ENCODE measurements at places on chromosomes 1 and 21. TPM values are rescaled to one million over a fixed set of nuclear protein-coding genes. Genes with fewer than 3 reads are reported as not detected.

MASP2 gene
- not detected for total RNA-seq

FAM177B gene
- 0.53 TPM for total RNA-seq

ACBD6 gene
- total RNA-seq: 51.0 TPM

DNA sequence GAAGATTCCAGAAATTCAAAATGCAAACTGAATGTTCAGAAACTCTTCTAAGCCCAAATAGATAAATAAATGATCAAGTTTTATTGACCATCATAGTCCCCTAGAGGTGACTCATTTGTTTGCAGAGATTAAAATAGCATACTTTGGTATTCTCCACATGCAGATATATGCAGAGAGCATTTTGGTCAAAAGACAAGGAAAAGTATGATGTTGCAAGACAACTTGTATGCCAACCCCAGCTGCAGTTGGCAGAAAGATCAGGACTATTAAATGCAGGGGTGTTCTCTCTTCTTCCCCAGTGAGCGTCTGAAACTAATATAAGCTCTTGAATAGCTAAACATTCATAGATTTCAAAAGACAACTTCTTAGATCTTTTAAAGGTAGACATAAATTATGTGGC, 404.9 kb downstream of the LTN1 start:
- no peak for DNase-seq

OR2M3 gene
- not detected for total RNA-seq

DNA sequence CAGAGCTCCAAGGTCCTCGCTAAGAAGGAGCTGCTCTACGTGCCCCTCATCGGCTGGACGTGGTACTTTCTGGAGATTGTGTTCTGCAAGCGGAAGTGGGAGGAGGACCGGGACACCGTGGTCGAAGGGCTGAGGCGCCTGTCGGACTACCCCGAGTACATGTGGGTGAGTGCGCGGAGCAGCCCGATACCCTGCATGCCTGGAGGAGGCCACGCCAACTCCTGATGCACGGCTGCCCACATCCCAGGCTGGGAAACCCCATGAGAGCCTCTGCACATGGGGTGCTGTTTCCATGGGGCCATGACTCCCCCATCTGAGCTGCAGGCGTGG, 43.0 kb upstream of the TRAPPC10 start:
- DNase-seq: no peak

- no peak for DNase-seq
Observed at GRCh38 chr21:15752763-15753407, 23.1 kb downstream of the USP25 start.

DNA sequence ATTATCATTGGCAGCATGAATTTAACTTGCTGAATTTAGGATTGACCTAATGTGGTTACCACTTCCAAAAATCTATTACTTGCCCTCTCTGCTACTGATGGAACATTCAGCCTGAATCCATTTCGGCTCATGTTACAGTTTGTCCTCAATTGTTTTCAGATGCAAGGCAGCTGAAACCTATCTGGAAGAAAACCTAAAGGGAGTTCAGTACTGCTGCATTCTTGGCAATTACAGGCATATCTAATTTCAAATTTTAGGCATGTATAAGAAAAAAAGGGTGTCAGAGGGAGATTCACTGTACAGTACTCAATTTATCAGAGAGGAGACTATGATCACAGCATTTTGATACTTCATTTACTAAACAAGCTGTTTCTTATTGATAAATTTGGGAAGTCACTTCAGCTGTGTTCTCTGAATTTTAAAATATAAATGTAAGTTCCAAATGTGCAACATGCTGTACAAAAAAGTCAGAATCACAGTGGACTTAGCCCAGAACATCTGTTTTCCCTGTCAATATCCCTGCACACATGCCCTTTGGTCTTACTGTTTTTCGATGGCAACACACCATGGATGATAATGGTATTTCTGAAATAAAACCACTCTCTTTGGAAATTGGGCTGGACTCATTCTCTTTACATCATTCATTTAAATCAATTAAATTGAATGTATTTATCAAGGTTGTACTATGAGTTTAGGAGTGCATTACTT, 651.6 kb upstream of the ADGRL4 start:
- peak; percentile 17 for DNase-seq

GRCh38 chr1:22850681-22851080, 122.0 kb downstream of the LACTBL1 start:
- DNase-seq: no peak

DNA sequence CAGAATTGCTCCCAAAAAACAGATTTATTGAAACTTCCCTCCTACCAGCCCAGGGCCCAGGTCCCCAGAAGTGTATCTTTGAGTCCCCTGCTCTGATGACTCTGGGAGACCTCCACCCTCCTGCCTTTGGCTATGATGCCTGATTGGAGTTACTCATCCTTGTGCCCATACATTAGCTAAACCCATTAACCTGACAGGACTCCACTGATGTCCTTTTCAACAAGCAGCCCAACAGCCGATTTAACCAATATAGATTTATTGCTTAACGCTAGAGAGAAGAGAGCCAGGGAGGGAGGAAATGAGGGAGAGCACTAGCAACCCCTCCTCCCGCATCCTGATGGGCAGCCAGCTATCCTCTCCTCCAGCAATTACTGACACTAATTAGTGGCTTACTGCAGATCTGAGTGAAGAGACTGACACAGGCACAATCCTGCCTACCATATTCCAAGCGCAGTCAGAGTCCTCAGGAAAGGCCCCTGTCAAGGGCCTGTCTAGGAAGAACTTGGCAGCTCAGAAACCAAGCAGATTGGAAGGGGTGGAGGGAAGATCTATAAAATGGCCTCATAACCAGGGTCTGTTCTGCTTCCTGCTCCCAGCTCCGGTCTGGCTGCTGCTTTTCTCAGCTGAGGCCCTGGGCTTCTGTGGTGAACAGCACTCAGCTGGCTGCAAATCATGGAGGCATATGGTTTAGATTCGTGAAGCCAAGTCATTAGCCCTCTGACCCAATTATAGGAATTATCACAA, 484.5 kb upstream of the DAB1 start:
- no peak for DNase-seq

TAF1A gene
- total RNA-seq: 23.4 TPM

SLAMF8 gene
- 0.69 TPM for total RNA-seq

OR2L3 gene
- total RNA-seq: not detected

- no peak for DNase-seq
Observed at GRCh38 chr1:151720554-151720953, 768 bp upstream of the RIIAD1 start.

- peak; percentile 40 for DNase-seq
Observed at GRCh38 chr1:241531195-241532161, 700 bp upstream of the KMO start.

Measured in urinary bladder (tissue), 4 donors.